ENCODE measurements at places on chromosomes 11 and 22.

- DNase-seq, result no peak
Measured at GRCh38 chr11:74269161-74269811, 42.2 kb downstream of the P4HA3 start.

- no peak for DNase-seq
Measured at GRCh38 chr11:16964501-16964900, 49.7 kb downstream of the PLEKHA7 start.

- peak; percentile 80 for DNase-seq
Measured at GRCh38 chr11:3057069-3057963, at the start of gene CARS1. CARS1 (minus strand) TSS chr11:3057423; CDS start chr11:3057367, 56 bp downstream.

GRCh38 chr11:75014129-75014528, 25.4 kb downstream of the NEU3 start:
- no peak for DNase-seq

DNA sequence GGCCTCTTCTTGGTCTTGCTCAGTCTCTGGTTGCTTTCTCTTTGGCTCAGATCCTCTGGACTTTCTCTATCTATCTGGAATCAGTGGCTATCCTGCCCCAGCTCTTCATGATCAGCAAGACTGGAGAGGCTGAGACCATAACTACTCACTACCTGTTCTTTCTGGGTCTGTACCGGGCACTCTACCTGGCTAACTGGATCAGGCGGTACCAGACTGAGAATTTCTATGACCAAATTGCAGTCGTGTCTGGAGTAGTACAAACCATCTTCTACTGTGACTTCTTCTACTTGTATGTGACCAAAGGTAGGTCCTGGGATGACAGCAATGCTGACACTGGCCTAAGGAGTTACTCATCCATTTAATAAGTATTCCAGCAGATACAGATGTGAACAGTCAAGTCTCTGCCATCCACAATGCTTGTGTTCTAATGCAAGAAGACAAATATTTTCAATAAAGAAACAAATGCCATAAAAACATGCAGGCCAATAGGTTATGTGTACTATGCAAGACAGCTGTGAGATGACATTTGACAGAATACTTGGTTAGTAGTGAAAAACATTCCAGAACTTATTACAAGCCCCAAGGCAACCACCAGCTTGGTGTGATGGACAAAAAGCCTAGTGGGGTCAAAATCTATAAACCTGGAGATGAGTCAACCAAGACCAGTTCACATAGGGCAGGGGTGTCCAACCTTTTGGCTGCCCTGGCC, 13.4 kb downstream of the KDELR3 start:
- no peak for DNase-seq

DNA sequence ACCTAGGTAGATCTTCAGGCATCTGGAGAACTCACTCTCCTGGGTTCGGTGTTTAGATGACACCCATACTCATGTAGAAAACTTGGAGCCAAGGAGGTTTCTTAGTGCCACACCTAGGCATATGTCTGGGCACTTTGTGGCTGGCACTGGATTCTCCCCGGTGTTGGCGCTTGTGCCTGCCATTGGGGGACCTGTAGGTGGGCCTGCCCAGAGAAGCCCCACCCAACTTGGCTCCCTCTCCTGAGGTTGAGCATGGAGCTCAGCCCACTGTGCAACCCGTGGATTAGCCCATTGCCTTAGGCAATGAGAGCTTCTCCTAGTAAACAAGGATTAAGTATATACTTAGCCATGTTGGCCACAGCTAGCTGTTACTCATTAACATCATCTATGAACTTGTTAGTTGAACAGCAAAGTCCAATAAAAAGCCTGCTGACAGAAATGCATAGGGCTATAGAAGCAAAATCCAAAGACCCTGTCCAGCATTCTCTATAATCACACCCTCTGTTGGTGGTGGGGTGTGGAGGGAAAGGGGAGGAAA, 335.5 kb upstream of the CHORDC1 start:
- no peak for DNase-seq

DNA sequence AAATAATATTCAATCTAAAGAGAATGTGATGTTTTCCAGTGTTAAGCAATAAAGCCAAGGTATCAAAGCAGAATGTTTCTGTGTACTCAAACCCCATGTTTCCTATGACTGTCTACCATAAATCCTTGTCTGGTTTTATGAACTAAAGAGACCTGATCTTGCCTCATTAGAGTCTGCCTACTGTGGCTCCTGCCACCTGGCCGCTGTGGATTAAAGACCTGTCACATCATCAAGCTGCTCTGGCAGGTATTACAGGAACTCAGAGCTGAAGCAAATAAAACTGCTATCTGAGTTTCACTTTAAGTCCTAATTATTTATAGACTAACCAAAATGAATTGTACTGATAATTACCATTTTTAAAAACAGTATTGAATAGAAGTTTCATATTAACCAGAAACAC, 207.8 kb upstream of the CCDC90B start:
- DNase-seq, result no peak

Data from DMS 273 treated with DMSO at 0.1 percent for 48 hours (cell line).